ENCODE measurements at places on chromosomes 4 and X.

DNA sequence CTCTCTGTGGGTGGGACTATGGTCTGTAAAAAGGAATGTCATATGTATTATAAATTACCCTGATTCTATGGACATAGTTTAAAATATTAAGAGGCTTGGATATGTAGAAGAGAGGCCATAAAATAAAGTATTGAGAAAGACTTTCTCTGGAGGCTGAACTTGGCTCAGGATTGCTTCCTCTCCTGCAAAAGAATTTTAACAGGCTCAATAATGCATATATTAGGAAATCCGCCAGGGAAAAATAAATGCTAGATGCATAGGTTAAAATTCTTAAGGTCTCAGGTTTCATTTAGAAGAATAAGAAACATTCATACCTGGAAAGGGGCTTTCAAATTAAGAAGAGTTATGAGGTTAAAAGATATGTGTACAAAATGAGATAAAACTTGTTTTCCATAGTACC lies 424.3 kb downstream of the ARAP2 start:
- no peak for DNase-seq

GRCh38 chrX:121802881-121803412 lies 755.5 kb downstream of the GLUD2 start:
- DNase-seq: no peak

DNA sequence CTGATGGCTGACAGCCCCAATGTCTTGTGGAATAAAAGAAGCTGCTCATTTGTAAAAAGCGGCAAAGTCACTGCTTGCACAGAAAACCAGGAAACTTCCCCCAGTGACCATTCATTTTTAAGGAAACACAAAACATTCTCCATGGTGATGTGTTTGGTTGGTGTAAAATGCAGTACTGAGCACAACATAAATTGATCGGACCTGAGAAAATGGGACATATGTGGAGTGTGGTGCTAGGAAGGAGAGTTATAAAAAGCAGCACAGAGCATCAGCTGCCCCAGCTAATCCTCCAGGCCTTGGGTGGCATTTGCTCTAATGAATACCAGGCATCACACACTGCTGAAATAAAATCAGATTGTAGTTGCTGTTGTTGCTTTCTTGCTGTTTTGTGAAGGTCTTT lies 55.2 kb downstream of the GLRA2 start:
- DNase-seq: peak; percentile 37

DNA sequence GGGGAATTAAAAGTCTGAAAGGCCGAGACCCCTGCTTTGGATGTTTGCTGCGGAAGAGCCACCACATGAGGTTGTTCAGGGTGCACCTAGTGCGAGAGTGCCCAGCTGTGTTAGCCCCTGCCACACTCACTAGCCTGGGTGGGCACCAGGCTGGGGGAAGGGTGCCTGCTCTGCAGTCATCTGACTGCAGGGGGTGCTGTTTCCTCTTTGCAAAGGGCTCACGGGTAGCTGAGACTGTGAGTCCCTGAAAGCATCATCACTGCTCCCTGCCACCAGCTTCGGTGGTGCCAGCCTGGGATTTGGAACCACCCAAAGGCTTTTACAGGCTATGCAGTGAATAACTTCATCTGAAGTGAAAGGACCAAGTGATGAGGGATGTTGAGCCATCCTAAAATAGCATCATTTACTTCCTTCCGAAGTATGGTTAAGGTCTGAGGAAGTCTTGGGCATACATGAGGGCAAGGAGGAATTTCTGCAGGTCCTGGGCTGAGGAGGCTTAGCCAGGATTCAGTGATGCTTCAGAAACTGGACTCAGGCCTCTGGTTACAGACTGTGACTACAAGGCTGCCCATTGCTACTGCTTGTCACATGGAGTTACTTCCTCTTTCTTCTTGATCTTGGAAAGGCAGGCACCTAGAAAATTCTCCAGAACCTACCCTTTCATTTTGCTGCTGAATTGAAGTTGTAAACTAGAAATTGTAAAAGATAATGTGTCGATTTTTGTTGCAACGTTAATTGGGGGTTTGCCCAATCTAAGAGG lies 293.2 kb upstream of the PRPS2 start:
- DNase-seq: no peak

DNA sequence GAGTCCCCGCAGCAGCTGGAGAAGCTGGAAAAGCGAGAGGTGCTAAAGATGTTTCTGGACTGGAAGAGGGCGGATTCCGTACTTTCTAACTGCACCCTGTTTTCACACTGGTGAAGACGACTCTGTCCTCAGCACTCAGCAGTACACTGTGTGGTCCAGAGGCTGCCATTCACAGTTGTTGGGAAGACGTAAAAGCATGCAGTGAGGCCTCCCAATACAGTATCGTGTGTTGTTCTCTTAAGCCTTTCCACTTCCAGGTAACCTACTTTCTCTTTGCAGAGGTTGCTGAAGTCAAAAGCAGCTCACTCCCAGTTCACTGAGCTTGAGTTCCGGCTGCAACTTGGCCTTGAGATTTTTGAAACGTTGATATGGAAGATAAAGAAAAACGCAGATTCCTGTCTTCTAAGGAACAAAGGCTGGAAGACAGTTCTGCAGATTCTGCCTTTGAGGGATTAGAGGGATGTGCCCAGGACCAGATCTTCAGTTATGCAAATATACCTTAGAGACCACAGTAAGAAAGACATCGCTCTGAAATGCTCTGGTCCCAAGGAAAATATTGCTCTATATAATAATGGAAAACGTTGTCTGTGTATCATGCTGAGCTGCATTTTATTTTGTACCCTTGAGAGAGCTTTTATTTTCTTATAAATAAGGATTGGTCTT lies 540.9 kb downstream of the TRIML1 start:
- DNase-seq: no peak

DNA sequence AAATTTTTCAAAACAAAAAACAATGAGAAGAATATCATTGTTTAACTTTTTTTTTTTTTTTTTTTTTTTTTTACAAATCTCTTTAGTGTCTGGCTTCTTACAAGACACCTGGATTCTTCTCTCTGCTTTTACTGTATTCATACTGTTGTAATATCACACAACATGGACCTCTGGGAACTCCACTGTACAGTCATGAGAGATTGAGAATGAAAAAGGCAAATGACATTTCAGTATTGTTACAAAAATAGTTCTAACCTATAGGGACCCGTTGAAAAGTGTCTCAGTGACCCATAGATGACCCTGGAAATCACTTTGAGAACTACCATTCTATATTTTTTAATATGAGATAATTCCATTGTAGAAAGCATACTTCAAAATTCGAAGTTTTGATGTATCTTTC lies 124.4 kb downstream of the SLIT2 start:
- DNase-seq: no peak

DNA sequence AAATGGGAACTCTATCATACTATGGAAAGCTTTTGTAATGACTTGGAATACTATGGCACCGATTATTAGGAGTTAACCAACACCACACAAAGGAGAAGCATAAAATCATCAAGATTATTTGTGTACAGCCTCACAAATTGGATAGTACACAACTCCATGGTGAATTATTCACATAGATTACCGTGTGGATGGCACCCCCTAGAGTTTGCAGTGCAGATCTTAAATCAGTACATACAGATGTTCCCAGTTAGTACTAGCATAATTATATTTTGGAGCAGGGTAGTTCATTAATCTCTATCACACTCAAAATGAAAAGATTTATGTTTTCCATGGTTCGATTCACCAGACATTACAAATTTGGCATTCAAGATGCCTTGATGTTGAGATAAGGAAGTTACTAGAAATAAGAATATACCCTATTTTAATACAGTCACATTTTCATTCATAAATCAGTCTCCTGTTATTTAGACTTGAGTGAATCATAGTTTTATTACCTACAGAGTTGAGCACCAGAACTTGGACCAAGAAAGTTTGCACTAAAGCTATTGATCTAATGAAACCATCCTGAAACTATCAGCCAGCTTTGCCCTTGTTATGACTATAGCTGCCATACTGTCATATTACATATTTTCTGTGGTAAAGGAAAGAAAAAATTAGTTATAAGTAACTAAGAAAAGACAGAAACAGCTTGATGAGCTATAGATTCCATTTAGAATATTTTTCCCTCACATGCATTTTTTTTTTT lies 531.8 kb downstream of the GLUD2 start:
- DNase-seq: no peak

DNA sequence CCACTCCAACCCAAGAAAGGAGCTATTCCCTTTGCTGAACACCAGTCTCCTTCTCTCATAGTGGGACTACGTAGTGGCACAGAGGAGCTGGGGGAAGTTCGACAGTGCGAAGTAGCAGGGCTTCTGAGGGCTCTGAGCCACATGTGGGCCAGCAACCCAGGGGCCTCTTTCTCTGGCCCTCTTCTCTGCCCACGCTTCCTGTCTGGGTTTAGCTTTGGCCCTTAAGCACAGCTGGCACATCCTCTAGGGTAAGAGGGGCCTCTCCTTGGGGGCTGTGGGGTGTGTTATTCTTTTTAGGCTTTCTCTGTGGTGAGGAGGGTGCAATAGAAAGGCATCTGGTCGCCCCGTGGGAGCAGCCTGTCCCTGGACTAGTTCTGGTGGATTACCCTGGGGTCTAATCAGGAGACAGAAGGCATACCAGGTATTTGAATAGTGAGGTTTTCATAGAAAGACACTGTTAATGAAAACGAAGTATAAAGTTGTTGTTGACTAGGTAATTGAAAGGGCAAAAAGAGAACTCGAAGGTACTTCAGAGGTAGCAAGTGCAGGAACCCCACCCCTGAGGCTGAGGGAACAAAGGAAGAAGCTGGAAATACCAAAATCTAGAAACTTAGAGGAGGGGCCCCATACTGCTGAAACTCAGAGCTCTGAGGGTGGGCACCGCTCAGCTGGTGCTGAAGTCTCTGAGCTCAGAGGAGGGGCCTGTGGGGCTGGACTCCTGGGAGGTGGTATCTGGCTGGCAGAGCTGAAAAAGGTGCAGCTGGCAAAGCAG lies 151.9 kb upstream of the RPS6KA3 start:
- no peak for DNase-seq

DNA sequence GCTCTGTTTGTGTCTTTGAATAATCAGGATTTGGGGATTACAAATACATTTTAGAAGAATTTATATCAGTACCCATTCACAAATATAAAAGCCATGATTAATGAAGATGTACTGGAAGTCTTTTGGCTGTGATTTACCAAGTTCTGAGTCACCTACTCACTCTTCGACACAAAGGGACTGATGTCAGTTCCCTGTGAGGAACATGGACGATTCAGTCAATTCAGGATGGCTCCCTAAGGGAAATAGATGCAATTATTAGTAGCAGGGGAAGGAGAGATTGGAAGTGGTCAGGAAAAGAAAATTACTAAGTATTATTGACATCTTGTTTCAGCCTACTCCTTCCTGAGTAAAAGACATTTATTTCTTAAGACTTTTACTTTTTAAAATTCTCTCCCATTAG lies 550.7 kb upstream of the SLIT2 start:
- no peak for DNase-seq

DNA sequence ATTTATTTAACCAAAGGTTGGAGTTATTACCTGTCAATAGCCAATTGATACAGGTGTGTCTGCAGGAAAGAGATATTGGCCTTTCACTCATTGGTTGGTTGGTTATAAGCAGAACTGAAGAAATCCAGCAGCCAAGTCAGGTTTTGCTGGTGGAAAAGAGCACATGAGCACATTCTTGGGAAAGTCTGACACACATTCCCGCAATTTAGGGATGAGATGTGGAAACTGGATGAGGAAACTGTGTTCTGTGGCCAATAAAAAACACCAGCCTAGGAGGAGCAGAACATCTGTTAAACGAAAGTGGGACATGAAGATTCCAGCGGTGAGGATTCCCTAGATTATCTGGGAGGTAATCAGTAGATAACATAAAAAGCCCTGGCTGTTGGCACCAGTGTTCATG lies 567.4 kb upstream of the CPEB2 start:
- no peak for DNase-seq

- DNase-seq: no peak
Observed at GRCh38 chr4:132065940-132066495, 1083.1 kb upstream of the PCDH10 start.

DNA sequence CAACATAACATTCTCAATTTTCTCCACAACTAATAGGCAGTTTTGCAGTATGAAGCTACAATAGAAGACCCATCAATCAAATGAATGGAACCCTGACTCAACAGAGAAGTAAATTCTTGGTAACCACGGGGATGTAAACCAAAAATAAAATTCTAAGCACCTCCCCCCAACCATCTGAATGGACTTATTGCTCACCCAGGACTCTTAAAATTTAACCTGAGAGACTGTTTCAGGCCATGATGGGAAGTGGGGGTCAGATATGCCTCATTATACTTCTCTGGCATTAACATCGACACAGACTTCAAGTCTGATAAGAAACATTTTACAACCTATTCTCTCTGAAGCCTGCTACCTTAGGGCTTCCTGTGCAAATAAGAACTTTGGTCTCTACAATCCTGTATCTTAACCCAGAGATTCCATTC lies 620.9 kb downstream of the TLL1 start:
- no peak for DNase-seq

- peak; percentile 74 for DNase-seq
Observed at GRCh38 chr4:123555233-123555806, 158.7 kb downstream of the SPRY1 start.

- no peak for DNase-seq
Observed at GRCh38 chr4:133968174-133968573, 233.4 kb downstream of the PABPC4L start.

GRCh38 chr4:186829740-186830449 lies 106.2 kb upstream of the FAT1 start:
- DNase-seq: no peak

DNA sequence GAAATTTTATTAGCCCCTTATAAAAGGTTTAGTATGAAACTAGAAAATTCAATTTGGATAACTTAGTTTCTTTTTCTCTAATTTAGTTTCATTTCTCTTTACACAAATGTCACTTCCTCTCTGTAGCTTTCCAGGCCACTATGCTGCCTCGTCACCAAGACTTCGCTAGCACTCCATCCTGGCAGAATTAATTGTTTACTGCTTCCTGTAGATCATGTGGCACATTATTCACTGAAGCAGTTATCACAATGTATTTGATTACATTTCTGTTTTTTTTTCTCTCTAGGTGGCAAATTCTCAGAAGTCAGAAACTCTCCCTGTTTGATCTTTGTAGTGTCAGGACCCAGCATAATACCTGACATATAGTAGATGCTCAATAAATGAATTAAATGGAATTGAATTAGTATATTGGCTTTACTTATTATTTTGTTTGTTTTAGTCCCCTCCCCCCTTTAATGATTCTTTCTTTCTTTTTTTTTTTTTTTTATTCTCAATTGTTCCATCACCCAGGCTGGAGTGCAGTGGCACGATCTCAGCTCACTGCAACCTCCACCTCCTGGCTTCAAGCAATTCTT lies 9.3 kb upstream of the SAT1 start:
- DNase-seq: no peak
